ENCODE measurements at places on chromosomes 12 and 14.

DNA sequence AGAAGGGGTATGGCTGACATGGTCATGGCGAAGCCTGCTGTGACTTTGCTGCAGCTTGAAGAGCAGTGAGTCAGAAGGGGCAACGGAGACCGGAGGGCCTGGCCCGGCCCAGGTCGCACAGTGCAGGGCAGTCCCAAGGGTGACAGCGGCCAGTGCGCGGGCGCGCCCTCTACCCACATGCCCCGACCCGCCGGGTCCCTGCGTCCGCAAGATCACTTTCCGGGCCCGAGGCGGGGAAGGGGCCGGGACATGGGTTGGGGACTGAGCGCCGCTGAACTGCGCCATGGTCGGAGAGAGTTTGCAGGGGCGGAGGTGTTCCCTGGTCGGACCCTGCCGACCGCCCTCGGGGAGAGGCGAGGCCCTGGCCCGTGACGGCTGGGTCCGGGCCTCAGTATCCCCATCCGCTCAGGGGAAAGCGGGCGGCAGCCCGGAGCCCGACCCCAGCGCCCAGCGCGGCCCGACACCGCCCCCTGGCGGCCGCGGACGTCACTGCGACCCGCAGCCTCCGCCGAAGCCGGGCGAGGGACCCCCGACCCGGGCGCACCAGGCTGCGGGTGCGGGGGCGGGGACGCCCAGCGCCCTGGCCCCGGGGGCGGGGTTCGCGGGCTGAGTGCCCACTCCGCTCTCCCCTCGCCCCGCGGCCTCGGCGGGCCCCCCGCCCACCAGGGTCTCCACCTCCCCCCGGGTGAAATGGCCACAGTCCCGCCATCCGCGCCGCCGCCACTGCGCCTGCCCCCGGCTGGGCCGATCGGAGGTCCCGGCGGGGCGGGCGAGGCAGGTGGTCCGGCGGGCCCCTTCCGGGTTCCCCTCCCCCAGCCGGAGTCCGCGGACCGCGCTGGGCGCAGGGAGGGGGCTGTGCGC lies 7.2 kb upstream of the ANKRD9 start:
- DNase-seq: peak; percentile 64

- DNase-seq: no peak
Observed at GRCh38 chr12:25135531-25136154, 59.3 kb downstream of the DNAI7 start.

DNA sequence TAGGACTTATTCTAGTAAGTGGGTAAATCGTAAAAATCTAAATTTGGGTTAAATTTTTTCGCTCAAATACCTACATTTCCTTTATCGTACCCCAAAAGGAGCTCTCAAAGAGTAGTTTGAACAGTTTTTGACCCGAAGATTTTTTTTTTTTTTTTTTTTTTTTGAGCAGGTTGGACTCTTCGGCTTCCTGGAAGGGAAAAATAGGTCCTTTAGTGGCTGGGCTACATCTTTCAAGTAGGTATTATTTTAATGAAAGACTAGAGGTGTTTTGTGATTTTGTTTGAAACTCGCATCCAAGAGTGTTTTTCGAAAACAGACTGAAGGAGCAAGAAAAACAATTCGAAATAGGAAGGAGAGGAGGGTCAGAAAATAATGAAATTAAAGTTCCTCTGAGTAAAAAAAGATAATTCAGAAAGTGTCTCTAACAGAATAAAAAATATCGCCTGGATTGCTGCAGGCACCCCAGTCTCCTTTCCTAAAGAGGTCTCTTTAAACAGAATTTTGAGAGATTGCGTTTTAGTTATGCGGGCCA lies 6.0 kb downstream of the CDKN1B start:
- no peak for DNase-seq

DNA sequence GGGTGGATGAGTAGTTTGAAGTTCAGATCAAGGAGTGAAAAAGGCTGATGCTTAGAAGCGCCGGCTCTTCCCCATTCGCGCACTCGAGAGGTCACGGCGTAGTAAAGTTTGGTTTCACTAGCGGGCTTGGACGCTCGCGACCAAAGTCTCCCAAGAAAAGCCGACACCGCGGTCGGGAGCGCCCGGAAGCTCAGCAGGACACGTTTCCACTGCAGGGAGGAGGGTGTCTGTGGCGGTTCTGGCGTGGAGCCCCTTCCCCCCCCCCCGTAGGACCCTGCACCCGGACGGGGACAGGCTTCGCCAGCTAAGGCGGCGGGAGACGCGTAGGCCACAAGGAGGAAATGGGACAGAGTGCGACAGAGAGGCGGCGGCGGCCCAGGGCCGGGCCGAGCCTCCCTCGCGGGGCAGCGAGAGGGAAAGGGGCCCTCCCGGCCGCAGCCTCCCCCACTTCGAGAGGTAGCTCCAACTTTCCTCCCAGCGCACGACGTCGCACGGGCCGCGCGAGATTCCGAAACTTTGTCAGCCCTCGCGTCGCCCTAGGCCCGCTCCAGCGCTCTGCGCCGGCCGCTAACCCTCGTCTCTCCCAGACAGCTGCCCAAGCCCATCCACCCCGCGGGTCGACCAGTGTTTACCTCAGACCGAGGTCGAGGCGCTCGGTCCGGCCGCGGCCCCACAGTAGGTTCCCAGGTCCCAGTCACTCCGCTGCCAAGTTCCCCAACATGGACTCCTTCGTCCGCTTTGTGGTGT lies 480 bp downstream of the SCAF11 start:
- DNase-seq: peak; percentile 67

DNA sequence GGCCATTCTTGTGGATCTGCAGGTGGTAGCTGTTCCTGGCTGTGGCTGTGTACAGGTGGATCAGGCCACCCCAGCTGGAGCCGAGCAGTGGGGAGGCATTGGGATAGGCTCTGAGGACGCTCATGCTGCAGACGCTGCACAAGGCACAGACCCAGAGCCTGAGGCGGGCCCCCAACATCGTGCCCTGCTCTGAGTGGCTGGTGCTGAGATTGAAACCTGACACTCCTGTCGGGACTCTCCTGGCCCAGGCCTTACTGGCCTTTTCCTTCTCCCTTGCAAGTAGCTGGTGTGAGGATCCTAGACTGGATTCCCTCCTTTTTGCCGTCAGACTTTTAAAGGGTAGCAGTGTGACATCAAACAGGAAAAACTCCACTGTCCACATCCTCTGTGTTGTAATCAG lies at the start of gene FGF23:
Gene FGF23 (minus strand): TSS at position 308 of the 400 bp plus-strand sequence. CDS start 130 bp downstream, at position 178.
- peak; percentile 89 for DNase-seq

DNA sequence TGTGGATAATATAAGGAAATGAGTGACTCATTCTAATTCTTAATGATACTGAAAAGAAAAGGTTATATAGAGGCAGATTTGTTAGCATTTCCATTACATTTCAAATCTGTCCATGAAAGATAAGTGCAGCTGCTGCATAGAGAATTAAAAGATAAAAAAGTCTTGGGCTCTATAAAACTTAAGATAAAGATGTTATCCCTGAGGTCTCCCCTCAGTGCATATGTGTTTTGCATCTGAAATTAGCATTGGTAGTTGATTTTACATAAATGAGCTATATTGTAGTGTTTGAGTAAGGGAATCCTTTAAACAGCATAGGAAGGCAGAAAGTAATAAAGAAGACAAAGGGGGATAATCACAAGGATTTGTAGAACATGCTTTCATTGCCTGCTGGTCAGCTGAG lies 206.2 kb downstream of the FSCB start:
- no peak for DNase-seq

- no peak for DNase-seq
Observed at GRCh38 chr14:78319406-78319805, 149.2 kb downstream of the NRXN3 start.

- DNase-seq: no peak
Observed at GRCh38 chr12:89891933-89892332, 183.3 kb upstream of the ATP2B1 start.

DNA sequence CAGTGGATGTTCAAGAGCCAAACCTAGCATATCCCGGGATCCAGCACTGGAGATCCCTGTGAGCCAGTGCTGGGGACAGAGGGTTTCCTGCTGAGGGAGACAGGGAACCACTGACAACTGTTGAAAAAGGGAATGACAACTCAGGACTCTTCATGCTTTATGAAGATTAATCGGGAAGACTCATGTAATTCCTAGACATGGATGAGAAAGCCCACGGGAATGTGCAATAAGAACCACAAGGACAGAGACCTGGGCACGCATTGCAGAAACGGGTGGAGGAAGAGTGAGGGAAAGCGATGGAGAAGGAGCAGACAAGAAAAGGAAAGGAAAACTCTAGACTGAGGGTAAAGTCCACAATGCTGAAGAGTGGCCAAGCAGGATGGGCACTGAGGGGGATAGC lies 296.0 kb downstream of the PCNX1 start:
- DNase-seq: no peak

GRCh38 chr14:100708425-100709288 lies 18.0 kb upstream of the DLK1 start:
- DNase-seq: no peak

DNA sequence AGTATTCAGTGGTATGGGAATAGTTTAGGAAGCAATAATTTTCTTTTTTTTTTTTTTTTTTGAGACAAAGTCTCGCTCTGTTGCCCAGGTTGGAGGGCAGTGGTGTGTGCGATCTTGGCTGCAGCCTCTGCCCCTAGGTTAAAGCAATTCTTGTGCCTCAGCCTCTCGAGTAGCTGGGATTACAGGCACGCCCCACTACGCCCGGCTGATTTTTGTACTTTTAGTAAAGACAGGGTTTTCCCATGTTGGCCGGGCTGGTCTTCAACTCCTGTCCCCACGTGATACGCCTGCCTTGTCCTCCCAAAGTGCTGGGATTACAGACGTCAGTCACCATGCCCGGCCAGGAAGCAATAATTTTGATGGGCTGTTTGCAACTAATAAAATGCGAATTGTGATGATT lies 62.1 kb downstream of the ATG14 start:
- DNase-seq: no peak
